NCI-H1930 (cell line): ENCODE measurements at places on chromosomes 2 and 18.
A peak's percentile ranks its signal among the peaks of the same experiment; 100 is the strongest.

- peak; percentile 24 for DNase-seq
These were observed at the start of gene SEMA4C for GRCh38 chr2:96869822-96870625. Gene SEMA4C, minus strand, starts transcription at chr2:96870080. Its CDS starts 2,194 bp downstream, at chr2:96867886.

DNA sequence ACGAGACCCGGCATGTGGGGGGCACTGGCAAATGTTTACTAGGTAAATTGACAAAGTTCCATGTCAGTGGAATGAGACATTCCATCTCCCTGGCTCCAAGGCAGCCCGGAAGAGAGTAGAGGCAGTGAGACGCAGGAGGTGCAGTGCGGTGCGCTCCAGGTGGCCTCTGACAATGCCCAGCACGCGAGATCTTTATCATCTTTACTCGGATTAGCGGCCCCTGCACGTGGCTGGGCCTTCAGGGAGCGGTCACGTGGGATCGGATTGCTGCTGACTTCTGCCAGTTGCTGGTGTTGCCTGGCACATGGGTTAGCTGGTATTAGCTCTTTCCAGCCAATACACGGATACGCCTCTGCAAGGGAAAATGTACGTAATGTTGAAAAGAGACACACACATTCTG is 151.2 kb upstream of the ALKAL2 start:
- no peak for DNase-seq

DNA sequence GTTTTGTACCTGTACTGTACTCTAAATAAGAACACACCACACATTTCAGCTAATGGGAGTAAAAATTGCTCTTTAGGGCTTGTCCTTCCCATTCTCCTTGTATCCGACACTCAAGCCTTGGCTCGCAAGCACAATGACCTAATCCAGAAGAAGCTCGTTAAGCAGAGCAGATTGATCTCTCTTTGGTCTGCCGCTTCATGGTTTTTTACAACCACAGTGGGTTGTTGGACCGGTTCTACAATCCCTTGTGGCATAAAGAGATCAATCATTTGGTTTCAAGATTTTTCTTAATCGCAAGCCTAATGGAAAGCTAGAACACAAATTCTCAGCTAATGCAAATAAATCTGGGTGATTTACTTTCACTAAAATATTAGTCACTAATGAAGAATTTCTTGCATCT is 662.1 kb downstream of the LRP1B start:
- DNase-seq, result no peak

GRCh38 chr2:19837235-19837766 is 64.5 kb downstream of the TTC32 start:
- no peak for DNase-seq

- DNase-seq, result no peak
These were observed 34.5 kb upstream of the LRRC30 start for GRCh38 chr18:7196421-7196820.

DNA sequence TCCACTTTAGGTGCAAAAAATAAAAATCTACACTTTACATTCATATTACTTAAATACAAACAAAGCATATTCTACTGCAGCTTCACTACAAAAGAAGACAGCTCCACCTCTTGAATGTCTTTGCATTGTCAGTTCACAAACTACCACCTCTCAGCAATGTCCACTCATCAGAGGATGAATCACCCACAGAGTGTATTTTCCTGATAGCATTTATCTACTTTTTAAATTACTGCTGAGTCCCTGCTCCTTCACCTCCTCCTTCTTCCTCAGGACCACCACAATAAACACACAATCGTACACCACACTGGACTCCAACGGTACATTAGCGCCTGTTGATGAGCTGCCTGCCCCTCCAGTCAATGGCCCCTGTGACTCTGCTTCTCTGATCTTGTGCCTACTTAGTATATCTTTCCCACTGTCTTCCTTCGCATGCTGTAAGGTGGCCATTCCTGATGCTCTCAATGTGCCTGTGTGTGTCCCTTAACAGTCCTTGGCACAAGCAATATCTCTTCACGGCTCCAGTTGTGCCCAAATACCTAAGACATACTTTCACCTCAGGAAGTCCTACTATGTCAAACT is 120.9 kb downstream of the DHRS9 start:
- DNase-seq, result no peak

GRCh38 chr2:160664603-160665140 is 171.1 kb upstream of the RBMS1 start:
- DNase-seq, result no peak

GRCh38 chr2:222892321-222892720 is 31.5 kb downstream of the ACSL3 start:
- no peak for DNase-seq

GRCh38 chr18:55321265-55322177 is 266.5 kb downstream of the TCF4 start:
- no peak for DNase-seq

DNA sequence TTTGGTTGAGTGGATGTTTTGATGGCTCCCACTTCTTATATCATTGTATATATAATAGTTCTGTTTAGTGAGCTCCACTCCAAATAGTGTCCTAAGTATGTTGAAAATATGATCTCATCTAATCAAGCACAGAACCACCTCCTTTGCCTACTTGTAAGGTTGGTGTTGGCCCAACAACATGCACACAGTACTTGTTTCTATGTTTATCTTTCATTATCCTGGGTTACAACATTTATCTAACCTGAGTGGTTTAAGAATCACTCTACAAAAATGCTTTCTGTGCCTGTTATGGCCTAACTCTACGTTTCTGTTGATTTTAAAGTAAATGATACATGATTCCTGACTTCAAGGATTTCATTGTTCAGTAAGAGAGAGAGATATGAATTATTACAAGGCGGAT is 281.9 kb downstream of the FIGN start:
- no peak for DNase-seq

DNA sequence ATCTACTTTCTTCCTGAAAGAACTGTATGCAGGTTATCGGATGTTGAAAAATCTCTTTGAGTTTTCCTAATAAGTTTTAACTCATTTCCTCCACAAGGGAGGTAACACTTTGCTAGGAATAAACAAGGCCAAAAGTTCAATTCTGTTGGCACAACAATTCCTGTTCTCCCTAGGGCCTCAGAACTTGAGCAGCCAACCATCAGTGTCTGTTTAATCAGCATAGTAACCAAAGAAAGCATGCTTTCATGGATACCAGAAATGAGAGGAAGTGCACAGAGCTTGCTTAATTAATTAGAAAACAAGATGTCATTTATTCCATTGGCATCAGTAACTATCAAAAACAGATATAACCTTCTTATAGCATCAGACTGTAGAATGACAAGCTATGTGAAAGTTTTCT is 503.2 kb upstream of the CNTNAP5 start:
- DNase-seq, result no peak

GRCh38 chr18:13253786-13254688 is 35.5 kb downstream of the LDLRAD4 start:
- DNase-seq, result no peak

DNA sequence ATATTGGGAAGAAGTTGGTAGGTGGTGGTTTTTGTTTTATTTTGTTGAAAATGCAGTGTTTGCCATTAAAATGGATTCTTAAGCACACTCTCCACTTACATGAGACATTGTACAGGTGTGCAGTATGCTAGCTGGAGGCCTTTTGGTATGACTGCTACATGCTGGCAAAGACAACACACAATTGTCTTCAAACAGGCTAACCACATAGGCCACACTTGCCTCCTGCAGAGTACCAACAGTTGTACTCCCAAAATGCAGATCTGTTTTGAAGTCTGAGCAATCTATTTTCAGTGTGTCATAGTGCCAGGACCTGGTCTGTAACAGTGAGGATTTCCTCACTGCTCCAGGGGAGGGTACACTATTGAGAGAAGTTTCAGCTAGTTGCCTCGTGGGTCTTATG is 213.6 kb downstream of the ZRANB3 start:
- no peak for DNase-seq

DNA sequence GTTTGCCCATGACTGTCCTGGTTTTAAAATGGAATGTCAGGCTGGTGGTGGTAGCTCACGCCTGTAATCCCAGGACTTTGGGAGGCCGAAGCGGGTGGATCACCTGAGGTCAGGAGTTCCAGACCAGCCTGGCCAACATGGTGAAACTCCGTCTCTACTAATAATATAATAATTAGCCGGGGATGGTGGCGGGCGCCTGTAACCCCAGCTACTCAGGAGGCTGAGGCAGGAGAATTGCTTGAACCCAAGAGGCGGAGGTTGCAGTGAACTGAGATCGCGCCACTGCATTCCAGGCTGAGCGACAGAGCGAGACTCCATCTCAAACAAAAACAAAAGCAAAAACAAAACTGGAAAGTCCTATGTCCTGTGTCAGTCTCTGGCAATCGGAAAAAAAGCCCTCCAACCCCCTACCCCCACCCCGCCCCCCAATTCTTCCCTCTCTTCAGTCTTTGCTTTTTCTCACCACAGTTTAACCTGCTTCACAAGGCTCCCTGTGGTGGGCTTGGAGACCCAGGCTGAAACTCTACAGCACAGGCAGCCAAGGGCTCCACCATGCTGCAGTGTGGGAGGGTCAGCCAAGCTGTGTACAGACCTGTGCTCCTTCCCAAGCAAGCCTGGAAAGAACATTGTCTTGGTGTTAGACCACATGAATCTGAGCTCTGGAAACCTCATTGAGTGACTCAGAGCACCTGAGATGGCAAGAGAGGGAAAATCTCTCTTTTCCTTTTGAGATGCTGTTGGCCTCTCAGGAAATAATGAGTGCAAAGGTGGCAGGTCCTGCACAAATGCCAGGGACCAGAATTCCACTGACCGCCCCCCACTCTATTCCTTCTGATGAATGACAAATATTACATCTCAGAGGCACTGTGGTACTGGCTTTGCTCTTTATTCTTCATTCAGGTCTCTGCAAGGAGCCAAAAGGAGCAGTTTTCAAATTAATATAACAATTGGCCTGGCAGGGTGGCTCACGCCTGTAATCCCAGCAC is 16.7 kb downstream of the MYCN start:
- DNase-seq, result no peak

GRCh38 chr2:194304191-194304590 is 1352.8 kb upstream of the SLC39A10 start:
- no peak for DNase-seq

DNA sequence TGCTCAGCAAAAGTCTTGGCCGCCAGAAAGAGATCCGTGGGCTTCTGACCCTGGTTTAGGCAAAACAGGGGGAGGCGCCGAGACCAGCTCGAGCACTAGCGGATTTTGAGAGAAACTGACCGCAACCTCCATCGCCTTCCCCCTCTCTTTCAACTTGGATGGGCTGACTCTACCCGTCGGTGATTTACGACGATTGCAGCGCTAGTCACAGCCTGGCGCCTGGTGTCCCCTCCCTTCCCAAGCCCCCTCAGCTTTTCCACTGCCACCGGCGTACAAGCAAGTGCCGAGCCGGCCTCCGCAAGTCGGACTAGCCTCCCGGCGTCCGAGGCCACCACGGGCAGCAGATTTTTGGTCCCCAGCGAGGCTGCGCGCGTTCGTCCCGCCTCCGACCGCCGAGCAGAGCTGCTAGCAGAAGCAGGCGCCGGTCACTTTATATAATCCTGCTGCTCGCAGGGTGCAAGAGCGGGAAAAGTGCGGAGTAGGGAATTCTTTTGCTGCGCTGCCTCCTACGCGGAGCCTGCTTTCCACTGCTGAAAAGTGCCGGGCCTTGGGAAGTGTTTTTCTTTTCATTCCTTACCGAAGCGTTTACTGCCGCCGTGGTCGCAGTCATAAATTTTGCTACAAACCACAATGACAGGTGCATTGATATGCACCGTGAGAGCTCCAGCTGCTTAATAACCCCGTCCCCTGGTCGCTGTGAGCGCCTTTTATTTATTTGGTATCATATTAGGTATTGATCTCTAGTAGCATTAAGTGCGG is 7.7 kb downstream of the HOXD3 start:
- no peak for DNase-seq

- no peak for DNase-seq
These were observed 18.2 kb upstream of the CCBE1 start for GRCh38 chr18:59715445-59715844.

GRCh38 chr2:59732871-59733566 is 820.4 kb downstream of the BCL11A start:
- no peak for DNase-seq

- DNase-seq, result no peak
These were observed 139.7 kb downstream of the DDX1 start for GRCh38 chr2:15731213-15731888.

GRCh38 chr18:65822826-65823225 is 72.0 kb downstream of the CDH7 start:
- no peak for DNase-seq

DNA sequence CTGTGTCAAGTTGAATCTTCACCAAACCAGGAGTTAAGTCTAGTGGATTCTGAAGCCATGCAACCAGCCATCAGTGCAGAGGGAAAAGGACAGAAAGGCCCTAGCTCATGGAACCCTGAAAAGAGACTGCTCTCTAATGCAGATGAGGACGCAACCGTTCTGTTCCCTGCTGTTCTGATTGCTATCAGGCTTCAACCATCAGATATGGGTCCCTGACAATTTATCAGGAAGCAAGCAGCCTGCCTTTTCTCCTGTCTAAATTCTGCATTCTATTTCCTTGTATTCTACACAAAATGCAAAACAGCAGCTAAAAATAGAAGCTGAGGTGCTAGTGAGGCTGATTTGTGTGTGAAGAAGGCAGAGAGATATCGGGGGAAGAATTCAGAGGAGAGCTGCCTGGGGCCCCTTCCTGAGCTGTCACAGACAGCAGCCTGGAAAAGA is 68.4 kb upstream of the RTN4 start:
- no peak for DNase-seq

DNA sequence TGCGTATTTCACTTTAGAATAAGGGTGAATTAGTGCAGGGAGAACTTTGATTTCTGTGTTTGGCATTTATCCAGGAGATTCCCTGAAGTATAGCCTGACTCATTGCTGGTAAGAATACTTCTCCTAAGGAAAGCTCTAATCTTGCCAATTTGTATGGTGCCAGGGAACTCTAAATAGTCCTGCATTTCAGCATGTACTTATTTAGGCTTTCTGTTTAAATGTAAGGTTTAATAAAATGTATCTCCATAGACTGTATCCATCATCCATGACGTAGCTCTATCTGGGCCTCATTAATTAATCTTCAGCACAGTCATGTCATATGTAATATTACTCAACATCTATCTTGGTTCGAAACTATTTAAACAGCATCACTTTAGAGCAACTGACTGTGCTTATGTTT is 127.7 kb downstream of the DOK6 start:
- no peak for DNase-seq

GRCh38 chr2:119482481-119483394 is 41.5 kb downstream of the SCTR start:
- DNase-seq, result no peak

- no peak for DNase-seq
These were observed 64.9 kb downstream of the LNPK start for GRCh38 chr2:175937216-175937615.

- DNase-seq, result no peak
These were observed 57.1 kb upstream of the CD302 start for GRCh38 chr2:159855143-159855542.

DNA sequence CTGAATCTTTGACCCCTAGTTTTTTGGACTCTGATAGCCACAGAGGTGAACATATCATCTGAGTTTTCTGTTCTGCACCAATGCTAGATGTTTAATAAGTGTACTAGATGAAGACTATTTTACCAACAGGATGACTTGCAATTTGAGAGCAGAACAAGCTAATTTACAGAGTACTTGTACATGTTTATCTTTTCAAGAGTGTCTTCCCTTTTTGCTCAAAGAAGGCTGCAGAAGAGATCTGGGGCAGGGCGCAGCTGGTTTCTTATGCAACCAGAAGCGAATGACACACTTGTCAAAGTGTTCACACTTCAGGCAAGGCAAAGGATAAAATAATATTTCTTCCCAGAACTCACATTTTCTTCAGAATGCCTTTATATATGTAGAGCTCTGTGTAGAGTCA is 86.0 kb downstream of the VWA3B start:
- DNase-seq, result no peak

GRCh38 chr2:131026919-131027318 is 66.3 kb downstream of the FAM168B start:
- no peak for DNase-seq

GRCh38 chr2:76579911-76580310 is 869.2 kb upstream of the GCFC2 start:
- DNase-seq, result no peak
